Fibroblast of skin of abdomen (primary cell): ENCODE measurements at places on chromosomes 3 and 15.

DNA sequence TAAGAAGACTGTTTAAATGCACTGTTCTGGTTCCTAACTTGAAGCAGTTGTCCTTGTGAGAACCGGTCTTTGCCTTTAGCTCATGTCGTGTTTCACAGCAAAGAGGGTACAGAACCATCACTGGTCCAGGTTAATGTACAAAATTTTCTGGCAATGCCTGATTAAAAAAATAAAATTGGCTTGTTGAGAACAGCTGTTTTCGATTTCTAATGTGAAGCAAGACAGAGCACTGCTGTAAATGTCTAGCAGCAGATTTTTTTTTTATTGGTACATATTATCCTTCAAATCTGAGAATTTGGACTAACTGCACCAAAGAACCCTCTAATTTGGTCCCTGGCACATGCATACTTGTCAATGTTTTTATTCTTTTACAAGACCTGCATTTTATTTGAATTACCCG lies 103.3 kb downstream of the STT3B start:
- no peak for DNase-seq

DNA sequence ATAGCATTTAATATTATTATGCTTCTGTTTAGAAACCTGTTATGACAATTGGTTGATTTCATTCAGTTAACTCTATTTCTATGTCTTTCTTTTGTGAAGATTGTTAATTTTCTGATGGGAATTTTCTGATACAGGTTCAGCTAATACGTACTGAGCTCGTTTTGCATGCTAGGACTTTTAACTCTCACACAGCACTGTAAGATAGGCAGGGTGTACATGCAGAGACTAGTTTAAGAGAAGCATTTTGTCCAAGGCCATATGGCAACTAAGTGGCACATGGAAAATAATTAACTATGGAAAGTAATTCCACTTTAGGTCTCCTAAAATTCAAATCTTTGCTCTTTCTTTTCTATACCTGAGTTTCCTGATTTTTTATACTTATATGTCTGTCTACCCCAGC lies 81.9 kb downstream of the IL1RAP start:
- DNase-seq: no peak

DNA sequence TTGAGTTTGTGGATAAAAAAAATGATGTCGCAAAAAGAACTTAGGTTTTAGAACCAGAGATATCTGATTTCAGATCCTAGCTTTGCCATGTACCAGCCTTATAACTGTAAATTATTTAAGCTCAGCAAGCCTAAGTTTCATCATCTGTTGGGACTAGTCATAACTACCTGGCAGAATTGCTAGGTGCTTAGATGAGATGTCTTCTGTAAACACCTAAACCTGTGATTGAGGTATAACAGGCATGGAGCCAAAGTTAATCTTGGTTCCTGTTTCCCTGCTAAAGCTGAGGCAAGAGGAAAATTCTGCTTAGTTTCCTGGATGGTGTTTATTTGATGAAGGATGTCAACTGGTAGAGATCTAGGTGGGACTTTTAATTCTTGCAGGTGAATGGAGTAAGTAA lies 331.3 kb upstream of the RBMS3 start:
- no peak for DNase-seq

DNA sequence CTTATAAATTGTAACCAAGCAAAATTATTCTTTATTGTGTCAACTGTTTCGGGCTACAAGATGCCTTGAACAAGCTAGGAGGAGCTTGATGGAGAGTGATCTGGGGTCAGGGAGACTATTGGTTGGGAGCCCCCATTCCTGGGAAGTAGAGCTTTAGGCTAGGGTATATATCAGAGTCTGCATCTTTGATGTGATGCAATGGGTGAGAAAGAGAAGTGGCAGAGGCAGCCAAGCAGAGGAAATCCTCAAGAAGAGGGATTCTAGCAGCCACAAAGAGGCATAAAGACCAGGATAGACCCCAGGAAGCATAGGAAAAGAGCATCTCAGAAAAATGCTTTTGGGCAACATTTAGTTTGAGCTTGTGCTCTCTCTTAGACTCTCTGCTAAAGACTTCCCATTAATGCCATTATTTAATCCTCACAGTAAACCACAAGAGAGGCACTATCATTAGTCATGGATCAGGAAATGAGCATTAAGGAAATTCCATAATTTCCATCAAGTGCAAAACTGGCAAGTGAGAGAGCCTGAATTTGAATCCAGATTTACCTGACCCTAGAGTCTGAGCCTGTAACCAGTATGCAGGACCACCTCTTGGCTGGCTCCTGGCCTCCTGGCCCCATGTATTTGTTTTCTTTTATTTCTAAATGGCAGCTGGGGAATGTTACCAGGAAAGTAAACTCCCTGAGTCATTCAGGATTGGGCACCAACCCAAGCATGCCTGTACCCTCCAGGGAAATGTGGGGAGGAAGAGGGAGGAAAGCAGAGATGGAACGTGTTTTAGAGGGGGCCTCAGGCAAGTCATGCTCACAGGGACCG lies 118.7 kb downstream of the RPL22L1 start:
- peak; percentile 97 for DNase-seq

DNA sequence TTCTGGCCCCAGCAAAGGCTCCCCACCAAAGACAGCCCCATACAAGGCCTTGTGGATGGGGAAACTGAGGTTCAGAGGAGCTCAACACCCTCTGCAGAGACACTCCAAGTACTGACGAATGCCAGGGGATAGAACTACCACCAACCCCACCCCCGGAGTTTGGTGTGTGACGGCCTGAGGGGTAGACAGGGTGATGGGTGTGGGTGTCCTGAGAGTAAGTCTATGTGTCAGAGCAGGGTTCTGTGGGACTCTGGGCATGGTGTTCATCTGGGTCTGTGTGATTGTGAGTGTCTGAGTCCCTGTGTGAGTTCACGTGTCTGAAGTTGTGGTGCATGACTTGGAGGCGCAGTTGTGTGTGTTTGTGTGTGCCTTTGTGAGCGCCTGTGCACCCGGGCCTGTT lies 7.4 kb downstream of the PTH1R start:
- no peak for DNase-seq

DNA sequence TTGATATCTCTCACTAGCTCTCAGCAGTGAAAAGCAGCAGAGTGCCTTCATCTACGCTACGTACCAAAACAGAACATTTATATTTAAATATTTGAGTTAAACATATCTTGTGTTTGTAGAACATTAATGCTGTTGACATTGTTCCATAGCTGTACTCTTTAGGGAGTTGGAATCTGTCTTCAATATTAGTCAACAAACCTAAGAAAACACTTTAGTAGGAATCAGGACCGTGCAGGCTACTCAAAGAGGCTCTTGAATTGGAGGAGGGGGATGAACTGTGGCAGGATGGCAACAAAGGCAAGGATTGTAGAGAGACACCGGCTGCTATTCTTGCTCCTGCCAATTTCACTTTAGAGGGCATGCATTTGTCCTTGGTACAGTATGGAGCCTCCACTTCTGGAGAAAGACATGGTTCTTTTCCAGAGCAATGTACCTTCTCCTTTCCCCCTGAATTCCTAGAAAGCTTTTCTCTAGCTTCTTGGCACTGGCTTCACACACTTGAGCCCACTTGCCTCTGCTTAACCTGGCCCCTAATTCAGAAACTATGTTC lies 265.9 kb downstream of the CD47 start:
- no peak for DNase-seq

GRCh38 chr3:52606373-52607085 lies 70.1 kb downstream of the UQCC5 start:
- peak; percentile 11 for DNase-seq

DNA sequence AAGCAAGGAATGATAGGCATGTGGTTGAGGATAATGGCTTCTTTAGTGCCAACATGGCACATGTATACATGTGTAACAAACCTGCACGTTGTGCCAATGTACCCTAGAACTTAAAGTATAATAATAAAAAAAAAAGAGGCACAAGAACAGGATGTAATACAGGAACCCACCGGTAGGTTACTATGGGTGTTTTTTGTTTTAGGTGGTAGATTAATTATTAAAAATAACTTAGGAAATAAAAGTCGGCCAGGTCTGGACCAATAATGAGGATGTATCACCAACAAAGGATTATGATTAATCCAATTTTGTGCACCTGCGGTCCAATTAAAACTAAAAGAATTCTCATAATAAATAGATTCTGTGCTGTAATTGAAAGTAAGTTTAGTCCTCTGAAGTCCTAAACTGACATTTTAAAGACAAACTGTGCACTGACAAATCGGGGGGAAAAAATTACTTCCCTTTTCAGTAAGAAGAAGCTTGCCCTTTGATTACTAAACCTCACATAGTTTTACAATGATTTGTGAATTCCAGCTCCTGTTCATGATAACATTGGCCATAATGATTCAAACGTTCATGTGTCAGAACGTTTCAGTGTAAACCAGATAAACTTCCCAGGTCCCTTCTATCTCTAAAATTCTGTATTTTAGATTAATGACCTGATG lies 62.2 kb downstream of the CASR start:
- DNase-seq: peak; percentile 34

GRCh38 chr3:31189971-31190370 lies 295.5 kb upstream of the GADL1 start:
- DNase-seq: no peak

DNA sequence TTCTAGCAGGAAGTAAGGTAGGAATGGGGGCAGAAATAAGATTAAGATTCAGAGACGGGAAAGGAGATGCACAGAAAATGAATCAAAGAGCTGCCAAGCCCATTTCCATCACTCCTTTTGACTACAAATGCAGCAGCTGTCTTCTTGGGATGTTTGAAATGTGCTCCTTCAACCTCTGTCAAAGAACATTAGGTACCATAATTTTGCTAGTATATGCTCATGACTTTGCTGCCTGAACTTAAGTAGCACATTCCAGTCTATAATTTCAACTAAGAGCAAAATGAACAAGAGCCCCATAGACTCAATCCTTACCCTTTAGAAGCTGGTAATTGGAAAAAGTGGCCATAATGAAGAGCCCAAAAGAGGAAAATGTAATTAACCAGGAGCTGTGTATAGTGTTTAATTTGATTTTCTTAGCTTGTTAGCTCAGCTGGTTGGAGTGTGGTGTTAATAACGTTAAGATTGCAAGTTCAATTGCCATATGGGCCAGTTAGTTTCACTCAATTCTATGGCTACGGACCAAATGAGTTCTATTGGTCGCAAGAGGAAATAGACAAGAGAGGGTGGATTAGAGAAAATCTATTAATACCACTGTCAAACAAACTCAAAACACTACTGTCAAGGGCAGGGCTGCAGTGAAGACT lies 349.9 kb downstream of the ZBBX start:
- no peak for DNase-seq

DNA sequence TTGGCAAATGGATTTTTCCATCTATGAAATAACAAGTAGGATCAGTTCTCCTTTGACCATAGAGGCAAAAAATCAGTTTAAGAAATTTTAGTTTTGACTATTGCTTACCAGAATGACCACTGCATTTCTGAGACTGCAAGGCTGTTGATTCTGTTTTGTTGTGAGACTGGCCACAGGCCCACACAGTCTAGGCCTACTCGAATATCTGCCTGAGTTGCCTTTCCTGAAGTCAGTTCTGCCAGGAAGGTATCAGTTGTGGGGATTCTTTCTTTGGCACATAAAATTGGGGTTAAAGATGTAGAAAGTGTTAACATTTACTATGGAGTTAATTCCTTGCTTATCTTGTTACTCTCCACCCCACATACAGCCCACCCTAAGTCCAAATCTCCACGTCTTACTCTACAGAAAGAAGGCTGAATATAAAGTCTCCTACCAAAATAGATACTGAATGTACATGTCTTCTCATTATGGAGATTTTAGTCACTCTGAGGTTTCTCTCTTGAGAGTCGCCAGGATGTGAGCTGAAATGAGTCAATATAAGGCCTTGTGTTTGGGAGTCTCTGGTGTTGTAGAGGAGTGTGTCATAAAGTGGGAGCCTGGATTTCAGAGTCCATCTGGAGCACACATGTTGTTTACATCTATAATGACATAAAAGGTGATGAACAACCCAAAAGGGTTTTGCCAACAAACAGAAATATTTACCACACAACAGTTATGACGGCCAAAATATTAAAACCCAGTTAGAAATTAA lies 45.0 kb upstream of the WWTR1 start:
- DNase-seq: peak; percentile 94

GRCh38 chr15:83992324-83993031 lies 243.1 kb upstream of the GOLGA6L4 start:
- DNase-seq: no peak

- DNase-seq: no peak
Observed at GRCh38 chr3:110063178-110063577, 725.8 kb upstream of the DPPA4 start.

- DNase-seq: no peak
Observed at GRCh38 chr3:183192650-183193300, 30.2 kb upstream of the LAMP3 start.

- DNase-seq: peak; percentile 4
Observed at GRCh38 chr3:88462230-88462629, 312.5 kb downstream of the C3orf38 start.

GRCh38 chr3:62011666-62012065 lies 361.7 kb downstream of the FEZF2 start:
- DNase-seq: no peak

DNA sequence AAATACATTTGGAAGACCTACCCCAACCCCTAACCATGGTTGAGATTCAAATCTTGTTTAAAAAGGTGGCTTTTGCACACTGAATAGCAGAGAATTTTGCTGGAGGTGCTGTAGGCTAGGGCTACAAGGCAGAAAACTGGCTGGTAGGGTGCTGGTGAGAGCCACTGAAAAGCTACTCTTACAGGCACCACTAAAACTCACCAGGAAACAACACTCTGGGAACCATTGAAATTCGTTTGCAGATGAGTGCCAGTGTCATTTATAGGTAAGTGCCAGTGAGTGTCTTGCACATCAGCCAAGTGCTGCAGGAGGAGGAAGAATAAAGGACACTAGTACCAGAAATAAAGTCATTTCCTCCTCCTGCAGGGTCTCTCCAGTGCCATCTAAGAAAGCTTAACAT lies 610.2 kb downstream of the ZNF385D start:
- no peak for DNase-seq

DNA sequence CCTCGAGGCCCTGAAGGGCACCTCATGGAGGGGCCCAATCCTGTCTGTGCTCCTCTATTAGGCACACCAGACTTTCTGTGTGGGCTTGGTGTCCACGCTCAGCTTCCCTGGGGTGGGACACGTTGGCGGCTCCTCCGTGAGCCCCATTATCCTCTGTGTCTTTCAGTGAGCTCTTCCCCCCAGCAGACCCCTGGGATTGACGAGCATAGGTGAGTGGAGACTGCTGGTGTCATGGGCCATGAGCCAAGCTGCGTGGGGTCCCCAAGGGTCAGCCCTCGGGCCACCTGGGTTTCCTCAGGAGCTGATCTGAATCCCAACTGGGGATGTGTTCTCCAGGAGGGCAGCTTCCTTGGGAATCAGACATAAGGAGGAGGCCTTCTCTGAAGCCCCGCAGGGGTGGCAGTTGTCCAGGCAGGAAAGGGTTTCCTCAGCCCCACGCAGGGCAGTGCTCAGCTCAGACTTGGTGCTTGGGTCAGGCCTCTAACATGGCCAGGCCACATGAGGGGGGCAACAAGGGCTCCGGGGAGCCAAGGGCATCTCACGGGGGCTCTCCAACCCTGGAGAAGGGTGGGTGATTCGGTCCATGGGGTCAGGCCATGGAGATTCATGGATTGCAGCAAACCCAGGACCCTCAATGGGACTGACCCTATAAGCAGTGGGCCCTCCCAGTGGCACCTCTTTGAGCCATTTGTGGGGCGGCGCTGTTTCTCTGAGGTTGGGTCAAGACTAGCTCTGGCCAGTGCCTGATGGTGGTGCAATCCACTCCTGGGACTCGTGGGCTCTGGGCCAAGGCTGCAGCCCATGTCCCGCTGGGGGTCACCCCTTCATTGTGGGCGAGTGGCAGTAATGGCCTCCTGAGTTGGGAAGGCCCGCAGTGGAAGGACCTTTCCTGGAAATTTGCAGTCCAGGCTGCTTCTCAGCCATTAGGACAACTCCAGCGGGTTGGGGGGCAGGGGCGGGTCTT lies 222.5 kb downstream of the SNRPN start:
- no peak for DNase-seq
